ENCODE measurements at places on chromosomes 4 and X. TPM values are rescaled to one million over a fixed set of nuclear protein-coding genes. Genes with fewer than 3 reads are reported as not detected.
A peak's percentile ranks its signal among the peaks of the same experiment; 100 is the strongest.

DNA sequence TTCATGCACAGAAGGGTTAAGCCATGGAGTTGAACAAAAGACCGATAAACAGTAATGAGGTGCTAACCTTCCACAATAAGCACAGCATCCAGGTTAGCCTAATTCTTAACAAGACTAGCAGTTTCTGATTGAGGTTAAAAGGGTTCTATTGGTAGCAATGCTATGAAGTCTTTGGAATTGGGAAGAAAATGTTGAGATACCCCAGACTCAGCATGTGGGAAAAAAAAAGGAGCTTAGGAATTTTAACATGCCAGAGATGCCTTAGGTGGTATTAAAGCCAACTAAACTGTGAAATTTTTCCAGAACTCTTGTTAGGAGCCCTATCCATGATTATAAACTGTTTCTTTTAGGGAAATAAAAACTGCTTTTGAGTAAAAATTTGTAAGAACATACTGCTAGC lies 391.7 kb downstream of the GABRG1 start:
- no peak for DNase-seq

GRCh38 chr4:12636191-12636590 lies 847.9 kb downstream of the RAB28 start:
- DNase-seq: no peak

GRCh38 chr4:153074936-153075630 lies 129.2 kb upstream of the TRIM2 start:
- no peak for DNase-seq

GRCh38 chr4:145481942-145482208 lies 222 bp downstream of the SMAD1 start:
- DNase-seq: no peak

DNA sequence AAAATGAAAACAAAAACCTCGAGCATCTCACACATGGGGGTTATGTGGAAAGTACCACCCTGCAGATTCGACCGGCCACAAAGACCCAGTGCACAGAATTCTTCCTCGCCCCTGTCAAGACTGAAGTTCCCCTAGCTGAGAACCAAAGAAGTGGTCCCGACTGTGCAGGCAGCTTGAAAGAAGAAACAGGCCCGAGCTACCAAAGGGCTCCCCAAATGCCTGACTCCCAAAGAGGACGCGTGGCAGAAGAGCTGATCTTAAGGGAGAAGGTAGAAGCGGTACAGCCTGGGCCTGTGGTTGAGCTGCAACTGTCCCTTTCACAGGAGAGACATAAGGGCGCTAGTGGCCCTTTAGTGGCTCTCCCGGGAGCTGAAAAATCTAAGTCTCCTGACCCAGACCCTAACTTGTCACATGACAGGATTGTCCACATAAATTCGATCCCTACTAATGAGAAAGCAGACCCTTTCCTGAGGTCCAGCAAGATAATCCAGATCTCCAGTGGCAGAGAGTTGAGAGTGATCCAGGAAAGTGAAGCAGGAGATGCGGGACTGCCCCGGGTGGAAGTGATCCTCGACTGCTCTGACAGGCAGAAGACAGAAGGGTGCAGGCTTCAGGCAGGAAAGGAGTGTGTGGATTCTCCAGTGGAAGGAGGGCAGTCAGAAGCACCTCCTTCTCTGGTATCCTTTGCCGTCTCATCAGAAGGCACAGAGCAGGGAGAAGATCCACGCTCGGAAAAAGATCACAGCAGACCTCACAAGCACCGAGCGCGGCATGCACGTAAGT lies 108.8 kb upstream of the MYOZ2 start:
- DNase-seq: peak; percentile 63

- DNase-seq: peak; percentile 43
Observed at GRCh38 chrX:43121637-43122036, 343.7 kb upstream of the PPP1R2C start.

The SLC34A2 gene
- 4.5 TPM for total RNA-seq

The CC2D2A gene
- 14.7 TPM for total RNA-seq

The GALNTL6 gene
- 1.1 TPM for total RNA-seq
